ENCODE measurements at places on chromosomes 12 and 14.
A peak's percentile ranks its signal among the peaks of the same experiment; 100 is the strongest.

- H3K4me3 ChIP-seq, result peak overlapping the region; percentile 3
- no peak for DNase-seq
- no peaks in the 10 kb centered on the region for H3K36me3 ChIP-seq
- peaks cover 30% of the 10 kb centered on the region for H3K4me1 ChIP-seq
- H3K27me3 ChIP-seq, result no peaks in the 10 kb centered on the region
Observed at GRCh38 chr12:26750531-26751175, 82.3 kb downstream of the ITPR2 start.

GRCh38 chr12:52058631-52059361 is 7.6 kb downstream of the NR4A1 start:
- H3K4me3 ChIP-seq, result no peak overlapping the region
- H3K27me3 ChIP-seq, result no peaks in the 10 kb centered on the region
- no peaks in the 10 kb centered on the region for H3K4me1 ChIP-seq
- no peak overlapping the region for H3K27ac ChIP-seq
- H3K36me3 ChIP-seq, result no peaks in the 10 kb centered on the region
- DNase-seq, result no peak

DNA sequence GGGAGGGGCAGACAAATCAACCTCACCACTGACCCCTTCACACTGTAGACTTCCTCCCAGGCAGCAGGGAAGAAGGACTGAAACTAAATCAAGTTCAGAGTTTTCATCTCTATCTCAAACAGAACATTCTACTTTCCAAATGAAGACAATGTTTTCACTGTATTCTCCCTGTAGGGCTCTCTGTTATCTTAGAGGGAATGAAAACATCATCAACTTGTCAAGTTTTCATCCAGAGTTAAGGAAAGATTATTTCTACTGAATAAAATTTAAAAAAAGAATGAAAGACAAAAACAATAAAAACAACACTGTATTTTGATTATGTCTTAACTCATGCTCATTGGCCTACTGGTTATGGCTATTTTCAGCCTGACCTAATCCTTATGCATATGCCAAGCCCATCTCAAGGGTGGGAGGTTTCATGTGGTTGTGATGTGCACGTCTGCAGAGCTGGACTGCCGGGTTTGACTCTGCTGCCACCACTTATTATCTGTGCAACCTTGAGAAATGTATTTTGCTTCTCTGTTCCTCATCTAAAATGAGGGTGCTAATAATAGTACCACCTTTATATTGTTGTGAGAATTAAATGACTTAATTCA is 152.0 kb upstream of the AVPR1A start:
- H3K4me1 ChIP-seq, result no peaks in the 10 kb centered on the region
- no peaks in the 10 kb centered on the region for H3K27me3 ChIP-seq
- no peak overlapping the region for H3K4me3 ChIP-seq
- no peak overlapping the region for H3K27ac ChIP-seq
- no peaks in the 10 kb centered on the region for H3K36me3 ChIP-seq
- no peak for DNase-seq

DNA sequence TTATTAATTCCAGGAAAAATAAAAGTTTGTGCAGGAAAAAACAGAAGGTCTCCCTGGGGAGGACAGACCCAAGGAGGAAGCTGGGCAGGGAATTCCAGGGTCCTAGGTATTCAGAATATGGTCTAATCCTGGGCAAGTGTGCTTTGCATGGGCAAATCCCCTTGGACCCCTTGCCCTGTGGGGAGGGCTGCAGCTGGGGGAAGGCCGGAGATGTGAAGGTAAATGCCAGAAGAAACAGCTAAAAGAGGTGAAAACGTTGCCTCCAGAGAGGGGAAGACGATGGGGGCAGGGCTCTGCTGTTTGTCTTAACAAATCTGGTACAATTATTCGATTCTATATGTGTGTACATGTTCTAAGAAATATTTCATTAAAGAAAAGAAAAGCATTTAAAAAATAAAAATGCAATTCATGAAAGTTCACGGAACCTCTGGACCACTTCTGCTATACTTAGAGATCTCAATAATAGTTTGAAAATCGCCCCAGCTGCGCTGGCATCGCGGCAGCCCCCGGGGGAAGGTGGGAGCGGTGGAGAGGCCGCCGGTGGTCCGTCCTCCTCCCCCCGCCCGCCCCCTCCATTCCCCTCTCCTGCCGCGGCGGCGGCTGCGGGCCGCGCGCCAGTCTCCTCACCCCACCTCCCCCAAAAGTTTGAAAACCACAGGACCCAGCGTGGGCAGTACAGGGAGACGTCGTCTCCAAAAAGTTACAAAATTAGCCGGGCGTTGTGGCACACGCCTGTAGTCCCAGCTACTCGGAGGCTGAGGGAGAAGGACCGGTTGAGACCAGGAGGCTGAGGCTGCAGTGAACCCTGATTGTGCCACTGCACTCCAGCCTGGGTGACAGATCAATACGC is 1.5 kb upstream of the PRPF40B start:
- no peak for DNase-seq
- H3K27ac ChIP-seq, result peak overlapping the region; percentile 92
- no peaks in the 10 kb centered on the region for H3K36me3 ChIP-seq
- peaks cover 12% of the 10 kb centered on the region for H3K27me3 ChIP-seq
- peaks cover 25% of the 10 kb centered on the region for H3K4me1 ChIP-seq

GRCh38 chr12:6315704-6316597 is 5.5 kb downstream of the PLEKHG6 start:
- DNase-seq, result no peak
- peaks cover 16% of the 10 kb centered on the region for H3K27me3 ChIP-seq
- no peaks in the 10 kb centered on the region for H3K36me3 ChIP-seq
- H3K27ac ChIP-seq, result no peak overlapping the region
- no peak overlapping the region for H3K4me3 ChIP-seq

- DNase-seq, result no peak
Observed at GRCh38 chr12:29073631-29074239, 75.3 kb upstream of the FAR2 start.

GRCh38 chr12:72974954-72975555 is 702.9 kb downstream of the TRHDE start:
- no peak for DNase-seq
- no peaks in the 10 kb centered on the region for H3K4me1 ChIP-seq

- peaks cover 5% of the 10 kb centered on the region for H3K36me3 ChIP-seq
- DNase-seq, result no peak
- H3K4me1 ChIP-seq, result no peaks in the 10 kb centered on the region
- H3K27ac ChIP-seq, result no peak overlapping the region
- peaks cover 41% of the 10 kb centered on the region for H3K27me3 ChIP-seq
Observed at GRCh38 chr12:75585330-75585729, 73.9 kb upstream of the KRR1 start.

DNA sequence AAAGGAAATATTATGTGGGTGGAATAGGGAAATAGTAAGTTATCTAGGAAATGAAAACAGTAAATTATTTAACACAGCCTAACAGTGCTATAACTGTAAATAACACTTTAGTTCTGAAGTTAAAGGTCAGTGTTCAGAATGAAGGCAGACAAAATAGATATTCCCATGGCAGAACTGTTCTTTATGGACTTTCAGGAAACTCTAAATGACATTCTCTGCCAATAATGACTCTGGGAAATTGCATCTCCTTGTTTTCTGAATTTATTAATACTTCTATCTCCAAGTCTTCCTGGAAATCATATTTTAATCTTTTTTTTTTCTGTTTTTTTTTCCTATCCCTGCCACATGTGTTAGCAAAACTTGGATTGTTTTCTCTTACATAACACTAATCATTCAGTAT is 101.4 kb downstream of the PDE3A start:
- H3K27ac ChIP-seq, result no peak overlapping the region
- no peaks in the 10 kb centered on the region for H3K4me1 ChIP-seq
- no peak overlapping the region for H3K4me3 ChIP-seq

DNA sequence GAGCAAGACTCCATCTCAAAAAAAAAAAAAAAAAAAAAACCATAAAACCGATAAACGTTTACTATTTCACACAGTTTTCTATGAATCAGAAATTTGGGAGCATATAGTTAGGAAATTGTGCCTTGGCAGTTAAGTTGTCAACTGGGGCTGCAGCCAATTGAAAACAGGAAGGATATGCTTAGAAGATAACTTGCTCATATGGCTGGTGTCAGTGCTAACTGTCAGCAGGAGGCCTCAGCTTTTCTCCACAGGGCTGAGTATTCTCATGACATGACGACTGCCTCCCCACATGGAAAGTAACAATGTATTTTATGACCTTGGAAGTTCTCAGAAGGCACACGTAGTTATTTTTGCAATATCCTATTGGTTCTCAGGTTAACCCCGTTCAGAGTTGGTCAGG is 29.6 kb upstream of the OR5AU1 start:
- H3K27ac ChIP-seq, result no peak overlapping the region
- peaks cover 12% of the 10 kb centered on the region for H3K27me3 ChIP-seq
- H3K4me1 ChIP-seq, result no peaks in the 10 kb centered on the region
- DNase-seq, result no peak

DNA sequence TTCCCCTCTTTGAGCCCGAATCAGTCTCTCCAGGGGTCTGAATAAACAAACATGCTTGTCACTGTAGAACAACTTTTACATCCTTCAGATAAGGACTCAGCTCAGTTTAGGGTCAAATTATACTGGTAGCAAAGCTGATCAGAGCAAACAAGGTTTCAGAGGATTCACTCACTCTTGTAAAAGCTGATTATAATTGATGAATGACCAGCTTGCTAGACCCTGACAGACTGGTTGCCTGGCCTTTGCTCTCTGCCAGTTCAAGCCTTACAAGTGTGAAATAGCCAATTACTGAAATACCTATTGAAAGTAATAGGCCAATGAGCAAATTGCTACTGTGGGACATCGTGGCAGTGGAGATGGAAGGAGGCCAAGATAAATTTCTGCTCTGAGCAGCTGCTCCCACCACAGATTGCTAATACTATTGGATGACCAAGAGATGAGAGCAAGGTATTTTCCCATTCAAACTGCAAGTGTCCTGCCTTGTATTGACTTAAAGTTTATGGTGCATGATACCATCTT is 177.6 kb downstream of the PDZRN4 start:
- H3K4me1 ChIP-seq, result no peaks in the 10 kb centered on the region
- DNase-seq, result no peak
- H3K4me3 ChIP-seq, result no peak overlapping the region
- H3K27me3 ChIP-seq, result no peaks in the 10 kb centered on the region
